ENCODE measurements at places on chromosomes 1 and 21.
A peak's percentile ranks its signal among the peaks of the same experiment; 100 is the strongest.

GRCh38 chr1:152013664-152014237 lies 20.1 kb upstream of the S100A10 start:
- no peak for DNase-seq

- DNase-seq, result no peak
Observed at GRCh38 chr1:28591708-28592320, at the start of gene RAB42. TSS of gene RAB42 (plus strand) at chr1:28592265. CDS start at chr1:28592512, 247 bp downstream.

- DNase-seq, result no peak
Observed at GRCh38 chr1:26785611-26786436, 1.9 kb upstream of the PIGV start.

DNA sequence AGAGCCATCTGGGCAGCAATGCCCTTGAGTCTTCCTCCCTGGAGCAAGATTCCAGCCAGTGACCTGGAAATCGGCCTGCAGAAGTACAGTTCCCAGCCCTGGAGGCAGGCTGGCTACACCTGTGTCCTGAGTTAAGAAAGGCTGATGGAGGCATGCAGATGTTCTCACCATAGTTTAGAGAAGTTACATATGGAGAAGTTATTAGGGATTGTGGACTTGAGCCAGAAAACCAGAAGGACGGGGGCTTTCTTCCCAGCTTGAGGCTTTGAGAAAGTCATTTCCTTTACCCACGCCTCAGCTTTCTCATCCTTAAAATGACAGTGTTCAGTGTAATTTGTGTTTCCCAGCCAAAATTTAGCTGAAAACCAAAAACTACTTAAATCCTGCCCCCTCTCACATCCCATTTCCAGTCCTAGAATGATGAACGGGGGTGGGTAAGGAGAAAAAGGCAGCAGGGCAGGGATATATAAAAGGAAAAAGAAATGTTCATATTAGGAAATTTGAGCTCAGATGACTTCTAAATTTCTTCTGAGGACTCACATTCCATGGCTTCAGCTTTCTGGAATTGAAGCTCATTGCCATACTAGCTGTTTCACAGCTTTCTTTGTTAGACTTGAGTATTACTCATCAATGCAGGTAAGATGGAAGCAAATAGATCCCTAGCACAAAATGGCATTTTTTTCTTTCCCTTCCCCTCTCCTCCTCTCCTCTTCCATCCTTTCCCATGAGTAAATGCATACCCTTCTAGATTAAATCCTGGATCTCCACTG lies 14.4 kb upstream of the C8B start:
- DNase-seq, result no peak

DNA sequence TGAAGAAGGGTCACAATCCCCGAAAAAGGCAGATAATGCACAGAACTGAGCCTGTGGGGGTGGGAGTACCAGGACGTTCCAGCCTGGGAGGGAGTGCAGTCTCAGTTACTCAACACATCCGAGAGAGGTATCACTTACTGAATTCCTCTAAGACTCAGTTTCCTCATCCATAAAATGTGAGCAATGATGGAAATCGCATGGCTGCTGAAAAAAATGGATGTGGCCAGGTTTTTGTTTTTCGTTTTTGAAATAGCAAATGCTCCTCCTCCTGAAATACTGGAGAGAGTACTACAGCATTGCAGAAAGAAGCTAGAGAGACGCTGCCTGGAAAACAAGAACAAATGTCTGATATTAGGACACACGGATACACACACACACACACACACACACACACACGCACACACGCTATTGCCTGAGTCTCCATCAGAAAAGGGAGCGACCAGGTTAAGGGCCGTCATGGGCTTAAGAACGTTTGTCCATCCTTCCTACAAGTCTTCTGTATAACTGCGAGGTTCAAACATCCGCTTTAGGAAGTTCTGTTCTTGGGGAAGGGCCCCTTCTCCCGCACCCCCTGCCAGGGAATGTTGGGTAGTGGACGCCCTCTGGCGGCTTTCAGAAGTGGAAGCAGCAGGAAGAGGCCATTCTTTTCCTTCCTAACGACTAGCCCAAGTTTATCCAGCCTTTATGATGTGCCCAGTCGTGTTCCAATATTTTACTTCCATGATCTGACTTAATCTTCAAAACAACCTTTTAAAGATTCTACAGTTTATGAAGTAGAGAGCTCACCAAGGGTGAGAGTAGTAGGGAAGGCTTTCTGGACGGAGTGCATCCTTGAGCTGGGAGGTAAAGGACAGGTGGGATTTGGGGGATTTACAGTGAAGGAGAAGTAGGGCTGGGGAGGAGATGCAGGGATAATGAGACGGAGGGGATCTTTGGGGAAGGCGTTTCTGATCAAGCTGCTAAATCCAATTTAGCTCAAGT lies 699 bp upstream of the NES start:
- DNase-seq, result peak; percentile 45

- no peak for DNase-seq
Observed at GRCh38 chr1:28538286-28538685, 14.6 kb upstream of the TRNAU1AP start.

DNA sequence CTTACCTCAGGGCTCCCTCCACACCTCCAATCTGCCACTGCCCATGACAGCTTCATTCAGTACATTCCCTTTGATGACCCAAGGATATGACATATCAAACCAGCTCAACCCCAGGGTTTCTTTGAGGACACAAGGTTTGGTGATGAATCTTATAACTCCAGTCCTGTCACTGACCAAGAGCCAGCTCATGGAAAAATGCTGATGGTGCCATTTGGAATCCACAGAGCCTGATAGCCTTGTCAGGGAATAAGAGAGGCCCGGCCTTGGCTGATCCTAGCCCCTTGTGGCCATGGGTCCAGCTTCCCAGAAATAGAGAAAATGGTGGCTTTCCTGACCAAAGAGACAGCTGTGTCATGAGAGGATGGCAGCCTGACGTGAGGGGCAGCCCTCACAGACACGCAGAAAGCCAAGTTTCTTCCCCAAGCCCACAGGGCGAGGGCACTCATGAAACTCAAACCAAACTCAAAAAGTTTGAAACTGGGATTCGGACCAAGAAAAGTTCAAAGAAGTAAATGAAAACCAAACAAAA lies 75.4 kb downstream of the SH3BGR start:
- no peak for DNase-seq

GRCh38 chr1:171663854-171664575 lies 11.5 kb upstream of the MYOC start:
- DNase-seq, result no peak

- DNase-seq, result no peak
Observed at GRCh38 chr1:36735939-36736730, 253.4 kb upstream of the CSF3R start.

GRCh38 chr1:107138767-107139445 lies 1.9 kb upstream of the NTNG1 start:
- DNase-seq, result no peak

DNA sequence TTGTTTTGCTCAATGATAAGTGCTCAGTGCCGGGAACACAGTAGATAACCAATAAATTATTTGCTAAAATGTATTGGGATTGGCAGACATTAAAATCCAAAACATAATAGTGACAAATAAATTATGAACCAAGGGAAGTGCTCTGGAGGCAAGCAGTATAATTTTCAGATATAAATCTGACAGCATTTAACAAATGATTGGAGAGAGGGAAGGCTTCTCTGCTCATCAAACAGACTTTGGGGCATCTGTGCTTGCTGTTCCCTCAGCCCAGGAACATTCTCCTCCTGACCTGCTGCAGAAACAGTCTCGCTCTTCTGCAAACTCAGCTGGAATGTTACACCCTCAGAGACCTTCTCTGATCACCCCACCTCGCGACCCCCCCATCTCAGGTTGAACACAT lies 2.2 kb downstream of the CD46 start:
- DNase-seq, result no peak

- DNase-seq, result no peak
Observed at GRCh38 chr1:177170756-177171535, at the start of gene BRINP2. TSS of gene BRINP2 (plus strand) at chr1:177170958. CDS start at chr1:177229877, 58,919 bp downstream.

DNA sequence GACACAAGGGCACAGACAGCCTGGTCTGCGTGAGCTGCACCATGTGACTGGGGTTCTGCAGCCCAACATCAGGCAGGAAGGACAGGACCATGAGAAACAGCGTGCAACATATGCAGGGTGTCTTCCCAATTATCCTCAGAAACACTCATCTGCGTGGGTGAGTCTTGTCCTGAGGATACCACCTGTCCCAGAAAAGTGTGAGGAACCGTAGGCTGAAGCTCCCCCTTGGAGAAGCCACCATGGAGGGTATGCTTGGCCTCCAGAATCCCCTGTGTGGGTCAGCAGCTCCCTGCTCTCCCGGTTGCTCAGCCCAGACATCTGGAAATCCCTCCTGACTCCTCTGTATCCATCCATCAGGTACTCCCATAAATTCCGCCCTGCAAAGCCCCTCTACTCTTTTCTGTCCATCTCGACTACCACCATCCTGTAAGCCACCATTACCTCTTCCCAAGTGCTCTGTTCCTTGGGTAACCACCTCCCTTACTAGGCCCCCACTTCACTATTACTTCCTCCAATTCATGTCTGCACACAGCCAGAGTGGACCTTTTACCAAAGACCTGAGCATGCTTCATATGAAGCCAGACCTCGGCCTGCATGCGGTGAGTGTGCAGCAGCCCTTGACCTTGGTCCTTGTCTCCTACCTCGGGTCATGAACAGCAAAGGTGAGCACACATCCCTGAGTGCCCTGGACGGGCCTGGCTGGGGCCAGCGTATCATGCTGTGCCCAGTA lies 33.0 kb downstream of the ETS2 start:
- DNase-seq, result no peak

- DNase-seq, result no peak
Observed at GRCh38 chr1:54396261-54396933, 9.8 kb downstream of the SSBP3 start.

DNA sequence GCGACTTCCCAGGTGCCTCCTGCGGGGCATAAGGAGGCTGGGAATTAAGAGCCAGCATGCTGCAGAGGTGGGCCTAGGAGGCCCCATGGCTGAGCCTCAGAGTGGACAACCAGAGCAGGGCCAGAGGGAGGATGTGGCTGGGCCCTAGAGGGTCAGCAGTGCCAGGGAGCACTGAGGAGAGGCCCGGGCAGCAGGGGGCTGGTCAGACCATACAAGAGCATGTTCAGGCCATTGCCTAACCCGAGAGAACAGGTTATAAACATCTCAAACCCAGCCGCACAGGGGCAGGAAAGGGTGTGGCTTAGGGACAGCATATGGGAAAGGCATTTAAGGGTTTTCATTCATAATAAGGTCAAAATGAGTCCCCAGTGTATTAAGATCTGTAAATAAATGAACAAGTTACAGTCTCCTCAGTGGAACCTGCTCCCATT lies 51.1 kb downstream of the IER5 start:
- no peak for DNase-seq

DNA sequence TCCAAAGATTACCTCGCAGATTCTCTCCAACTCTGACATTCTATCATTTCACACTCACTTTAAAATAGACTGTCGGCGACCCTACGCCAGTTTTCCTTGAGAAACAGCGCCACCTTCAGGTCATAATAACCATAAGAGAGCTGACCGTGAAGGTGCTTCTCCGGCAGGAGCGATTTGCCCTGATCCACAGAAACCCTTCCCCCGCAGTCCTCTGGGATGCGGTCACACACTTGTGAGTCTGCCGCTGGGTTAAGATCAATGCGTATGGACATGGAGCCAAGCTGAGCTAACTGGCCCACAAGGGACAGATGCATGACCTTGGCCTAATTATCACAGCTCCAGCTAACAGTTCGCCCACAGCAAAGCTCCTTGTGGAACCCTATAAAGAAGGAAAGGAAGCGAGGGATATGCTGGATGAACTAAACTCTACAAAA lies 32.8 kb upstream of the IFNAR2 start:
- peak; percentile 53 for DNase-seq

DNA sequence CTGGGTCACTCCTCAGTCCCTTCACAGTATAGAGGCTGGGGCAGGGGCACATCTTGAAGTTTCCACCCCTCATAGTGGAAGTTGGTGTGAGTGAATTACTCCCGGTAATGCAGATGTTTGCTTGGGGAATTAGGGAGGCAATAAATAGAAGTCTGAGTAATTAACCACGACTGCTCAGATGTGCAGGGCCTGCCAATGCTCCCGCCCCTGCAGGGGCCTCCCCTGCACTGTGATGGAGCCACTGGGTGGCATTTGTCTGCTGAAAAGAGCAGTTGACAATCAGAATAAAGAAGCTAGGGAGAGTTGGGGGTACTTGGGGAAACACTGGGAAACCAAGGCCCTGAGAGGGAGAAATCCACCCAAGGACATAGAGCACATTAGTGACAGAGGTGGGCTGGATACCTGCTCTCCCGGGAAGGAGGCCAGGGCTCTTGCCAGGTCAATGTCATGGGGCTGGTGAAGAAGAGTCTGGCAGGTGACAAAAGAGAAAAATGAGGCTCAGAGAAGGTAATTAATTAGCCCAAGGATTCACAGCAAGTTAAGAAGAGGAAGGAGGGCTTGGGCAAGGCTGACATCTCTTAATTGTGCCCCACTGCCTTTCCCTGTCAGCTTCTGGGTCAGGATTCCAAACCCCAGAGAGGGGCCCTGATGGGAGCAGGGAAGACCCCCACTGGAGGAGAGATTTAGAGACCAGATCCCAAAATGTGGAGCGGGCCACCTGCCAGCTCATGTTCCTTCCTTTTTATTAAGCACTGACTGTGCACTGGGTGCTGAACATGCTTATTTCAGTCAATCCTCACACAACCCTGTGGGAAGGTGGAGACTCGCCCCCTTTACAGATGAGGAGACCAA lies 436.2 kb downstream of the MATN1 start:
- DNase-seq, result no peak

DNA sequence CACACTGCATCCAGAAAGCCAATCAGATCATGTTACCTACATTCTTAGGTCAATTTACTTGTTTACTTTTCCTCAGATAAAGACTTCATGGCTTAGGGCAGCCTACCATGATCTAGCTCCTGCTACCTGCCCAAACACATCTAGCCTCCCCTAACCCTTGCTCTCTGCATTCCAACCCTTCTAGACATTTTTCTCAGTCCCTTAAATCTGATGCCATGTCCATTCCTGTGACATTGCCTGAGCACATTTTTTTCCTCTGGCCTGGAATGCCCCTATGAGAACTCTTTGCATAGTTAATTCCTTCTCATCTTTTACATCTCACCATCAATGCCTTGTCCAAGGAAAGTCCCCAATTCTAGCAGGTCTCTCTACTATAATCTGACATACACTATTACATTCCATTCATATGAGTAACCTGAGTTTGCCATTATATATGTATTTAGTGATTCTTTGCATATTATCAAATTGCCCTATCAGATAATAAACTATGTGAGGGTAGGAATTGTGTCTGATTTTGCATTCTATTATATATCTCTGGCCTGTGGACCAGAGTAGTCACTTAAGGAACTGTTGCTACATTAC lies 166.9 kb downstream of the COL11A1 start:
- no peak for DNase-seq

GRCh38 chr1:21822349-21822748 lies 10.3 kb downstream of the LDLRAD2 start:
- DNase-seq, result no peak

DNA sequence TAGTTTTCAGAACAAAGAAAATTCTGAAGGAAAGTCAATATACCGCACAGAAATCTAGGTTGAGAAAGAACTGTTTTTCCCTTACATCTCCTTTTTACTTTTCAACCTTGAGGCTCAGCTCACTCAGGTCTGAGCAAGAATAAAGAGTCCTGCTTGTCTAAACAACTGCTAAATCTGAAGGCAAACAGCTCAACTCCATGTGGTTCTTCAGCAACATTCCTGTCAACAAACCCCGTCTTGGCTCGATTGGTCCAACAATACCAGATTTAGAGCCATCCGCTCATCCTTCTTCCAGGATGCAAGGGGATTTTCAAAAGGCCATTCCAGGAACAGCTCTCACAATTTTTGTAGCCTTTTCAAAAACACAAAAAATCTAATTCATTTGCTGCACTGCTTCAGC lies 119.8 kb downstream of the HLCS start:
- no peak for DNase-seq

GRCh38 chr1:174401075-174401474 lies 46.7 kb upstream of the GPR52 start:
- no peak for DNase-seq

- DNase-seq, result no peak
Observed at GRCh38 chr1:21525340-21525717, 16.1 kb downstream of the ALPL start.
